CD4-positive, alpha-beta T cell treated with Interleukin-12 subunit alpha and Interleukin-12 subunit beta, for 1 hour (primary cell): ENCODE measurements at places on chromosomes 4 and X.

DNA sequence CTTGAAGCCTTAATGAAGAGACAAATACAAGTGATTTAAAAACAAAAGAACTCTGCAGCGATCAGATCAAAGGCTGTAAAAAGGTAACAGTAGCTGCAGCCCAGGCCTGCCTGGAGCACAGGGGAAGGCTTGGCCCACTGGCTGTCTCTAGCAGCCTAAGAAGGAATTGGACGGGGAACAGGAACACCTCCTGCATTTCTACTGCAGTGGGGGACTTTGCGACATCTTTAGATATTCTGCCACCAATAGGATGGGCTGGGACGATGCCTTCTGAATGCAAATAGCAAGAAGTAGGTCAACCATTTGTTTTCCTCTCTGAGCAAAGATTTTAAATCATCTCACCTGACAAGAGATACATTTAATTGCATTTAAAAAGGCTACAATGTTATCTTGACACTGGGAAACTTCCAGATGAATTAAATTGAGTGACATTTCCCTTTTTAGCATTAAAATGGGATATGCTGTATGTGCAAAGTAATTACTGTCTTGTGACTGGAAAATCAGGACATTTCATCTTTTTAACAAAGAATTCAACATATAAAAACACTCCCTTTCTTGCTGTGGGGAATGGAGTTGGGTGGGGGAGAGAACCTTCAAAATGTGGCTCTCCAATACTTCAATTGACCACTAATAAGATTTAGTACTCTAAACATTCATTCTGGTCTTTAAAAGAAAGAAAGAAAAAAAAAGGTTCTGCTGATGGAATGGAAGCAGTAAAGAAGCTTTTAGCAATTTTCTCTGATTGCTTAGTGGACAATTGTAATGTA lies 70.0 kb downstream of the NYX start:
- no peak for DNase-seq

DNA sequence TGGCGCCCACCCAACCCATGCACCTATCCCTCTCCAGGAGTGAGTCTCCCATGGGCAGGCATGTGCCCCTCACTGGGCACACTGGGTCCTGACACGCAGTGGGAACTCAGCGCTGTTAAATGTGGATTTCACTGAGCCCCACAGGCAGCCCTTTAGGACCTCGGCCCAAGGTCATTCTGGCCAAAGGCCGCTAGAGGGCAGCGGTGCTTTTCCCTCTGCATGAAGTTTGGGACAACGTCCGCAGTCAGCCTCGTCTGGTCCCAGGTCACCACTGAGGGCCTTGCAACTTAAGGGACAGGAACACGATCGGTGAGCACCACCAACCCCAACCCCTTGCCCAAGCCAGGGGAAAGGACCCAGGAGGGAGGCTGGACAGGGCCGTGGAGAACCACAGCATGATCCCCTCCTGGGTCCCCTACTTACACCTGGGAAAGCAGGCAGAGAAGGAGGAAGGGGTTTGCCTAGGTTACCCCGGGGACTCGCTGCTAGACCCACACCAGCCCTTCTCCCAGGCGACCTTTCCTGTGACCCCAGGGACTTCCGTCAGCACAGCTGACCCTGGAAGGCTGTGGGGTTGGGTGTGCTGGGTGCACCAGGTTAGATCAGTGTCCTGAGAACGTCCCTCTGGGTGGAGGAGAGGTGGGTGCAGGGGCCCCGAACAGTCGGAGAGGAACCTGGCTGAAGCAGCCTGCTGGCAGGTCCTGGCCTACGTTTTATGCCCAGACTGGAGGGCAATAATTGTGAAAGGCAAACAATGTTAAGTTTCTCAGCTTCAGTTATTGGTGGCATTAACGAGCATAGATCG lies 24.0 kb downstream of the CYTL1 start:
- peak; percentile 20 for DNase-seq

GRCh38 chrX:63350465-63350877 lies 661 bp downstream of the SPIN4 start:
- peak; percentile 11 for DNase-seq

DNA sequence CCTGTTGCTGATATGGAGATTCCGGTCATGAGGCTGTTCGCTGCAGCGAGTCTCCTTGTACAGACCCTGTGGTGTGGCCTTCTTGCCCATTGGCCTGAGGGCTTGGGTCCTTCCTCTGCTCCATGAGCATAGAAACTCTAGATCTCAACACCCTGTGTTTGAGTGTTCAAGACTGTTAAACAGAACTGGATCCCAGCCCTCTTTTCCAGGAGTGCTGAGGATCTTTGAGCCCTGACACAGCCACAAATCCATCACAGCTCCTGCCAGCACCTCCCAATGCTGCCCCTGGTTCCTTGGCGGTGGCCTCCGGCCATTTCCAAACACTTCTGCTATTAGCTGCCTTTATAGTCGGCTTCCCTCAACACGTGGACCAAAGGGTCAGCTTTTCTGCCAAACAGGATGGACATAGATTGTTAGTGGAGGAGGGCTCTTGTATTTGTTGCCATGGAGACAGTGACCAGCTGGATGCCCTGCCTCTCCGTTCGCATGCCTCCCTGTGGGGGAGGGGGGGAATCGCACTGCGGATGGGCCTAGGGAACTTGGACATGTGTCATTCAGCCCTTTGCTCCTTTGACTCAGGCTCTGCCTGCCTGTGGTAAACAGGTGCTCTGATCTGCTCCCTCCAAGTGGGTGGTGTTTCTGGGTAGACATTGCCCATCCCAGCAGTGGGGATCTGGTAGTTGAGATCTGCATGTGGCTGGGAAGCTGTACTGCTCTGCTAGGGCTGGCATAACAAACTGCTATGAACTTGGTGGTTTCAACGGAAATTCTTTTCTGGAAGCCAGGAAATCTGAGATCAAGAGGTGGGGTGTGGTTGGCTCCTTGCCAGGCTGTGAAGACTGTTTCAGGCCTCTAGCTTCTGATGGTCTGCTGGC lies 6.9 kb upstream of the WDR1 start:
- no peak for DNase-seq

- no peak for DNase-seq
These were observed 250.5 kb downstream of the TLL1 start for GRCh38 chr4:166123546-166123945.

GRCh38 chrX:15815779-15816437 lies 25.6 kb downstream of the ZRSR2 start:
- peak; percentile 30 for DNase-seq

DNA sequence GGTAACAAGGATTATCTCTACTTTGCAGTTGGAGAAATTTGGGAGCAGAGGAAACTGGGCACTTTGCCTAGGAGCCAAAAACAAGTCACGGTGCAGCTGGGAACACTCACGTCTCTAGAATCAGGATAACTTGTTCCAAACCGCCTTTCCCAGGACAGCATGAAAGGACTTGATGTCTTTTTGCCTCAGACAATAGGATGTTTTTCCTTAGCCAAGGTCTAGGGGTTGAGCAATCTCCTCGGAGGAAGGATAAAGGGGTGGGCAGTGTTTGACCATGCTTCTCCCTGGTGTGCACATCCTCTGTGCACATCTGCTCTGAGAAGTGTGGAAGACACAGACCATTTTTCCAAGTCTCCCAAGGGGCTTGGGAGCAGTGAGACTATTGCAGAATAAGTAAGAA lies 1.7 kb upstream of the SPARCL1 start:
- DNase-seq = no peak

GRCh38 chr4:128347175-128347868 lies 59.7 kb upstream of the PGRMC2 start:
- DNase-seq = no peak

- no peak for DNase-seq
These were observed 543.5 kb downstream of the GABRG1 start for GRCh38 chr4:45580334-45580733.

DNA sequence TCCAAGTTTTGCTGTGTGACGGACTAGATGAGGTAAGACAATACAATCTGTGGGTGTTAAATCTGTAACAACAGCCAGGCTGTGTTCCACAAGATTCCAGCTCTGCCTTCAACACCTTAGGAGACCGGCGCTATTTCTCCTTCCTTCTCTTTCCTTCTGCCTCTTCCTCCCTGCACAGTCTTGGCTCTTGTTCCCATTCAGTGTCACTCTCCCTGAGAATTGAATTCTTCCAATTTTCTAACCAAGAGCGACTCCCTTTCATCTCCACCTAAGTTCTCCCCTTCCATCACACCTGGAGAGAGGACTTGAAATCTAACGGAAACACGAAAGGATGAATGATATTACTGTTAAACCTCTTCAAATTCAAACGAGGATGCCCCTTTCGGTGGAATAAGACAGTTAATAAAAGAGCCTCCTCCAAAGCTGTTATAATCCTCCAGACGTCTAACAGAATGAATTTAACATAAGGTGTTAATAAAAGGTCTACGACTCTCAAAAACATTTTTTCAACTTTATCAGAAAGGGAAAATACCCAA lies 2.7 kb downstream of the EPHA5 start:
- DNase-seq = no peak

- DNase-seq = no peak
These were observed 214.7 kb downstream of the QDPR start for GRCh38 chr4:17296921-17297890.

DNA sequence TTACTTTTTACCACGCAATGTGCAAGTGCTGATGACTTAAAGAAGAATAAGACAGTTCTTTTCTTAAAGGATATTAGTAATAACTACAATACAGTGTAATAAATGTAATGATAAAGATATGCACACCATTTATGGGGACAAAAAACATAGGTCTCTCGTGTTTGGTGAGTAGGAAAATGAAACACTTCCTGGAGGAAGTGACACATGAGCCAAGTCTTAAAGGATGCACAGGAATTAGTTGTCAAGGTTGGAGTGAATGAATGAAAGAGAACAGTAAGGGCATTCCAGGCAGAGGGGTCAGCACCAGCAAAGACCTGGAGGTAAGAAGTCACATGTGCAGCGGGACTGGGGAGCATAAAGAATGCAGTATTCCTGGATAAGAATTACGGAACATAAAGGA lies 112.7 kb downstream of the SH3RF1 start:
- no peak for DNase-seq

GRCh38 chrX:135410861-135411627 lies 10.7 kb upstream of the SMIM10L2A start:
- no peak for DNase-seq

- DNase-seq = no peak
These were observed 33.3 kb upstream of the CXCL6 start for GRCh38 chr4:73803213-73803612.

DNA sequence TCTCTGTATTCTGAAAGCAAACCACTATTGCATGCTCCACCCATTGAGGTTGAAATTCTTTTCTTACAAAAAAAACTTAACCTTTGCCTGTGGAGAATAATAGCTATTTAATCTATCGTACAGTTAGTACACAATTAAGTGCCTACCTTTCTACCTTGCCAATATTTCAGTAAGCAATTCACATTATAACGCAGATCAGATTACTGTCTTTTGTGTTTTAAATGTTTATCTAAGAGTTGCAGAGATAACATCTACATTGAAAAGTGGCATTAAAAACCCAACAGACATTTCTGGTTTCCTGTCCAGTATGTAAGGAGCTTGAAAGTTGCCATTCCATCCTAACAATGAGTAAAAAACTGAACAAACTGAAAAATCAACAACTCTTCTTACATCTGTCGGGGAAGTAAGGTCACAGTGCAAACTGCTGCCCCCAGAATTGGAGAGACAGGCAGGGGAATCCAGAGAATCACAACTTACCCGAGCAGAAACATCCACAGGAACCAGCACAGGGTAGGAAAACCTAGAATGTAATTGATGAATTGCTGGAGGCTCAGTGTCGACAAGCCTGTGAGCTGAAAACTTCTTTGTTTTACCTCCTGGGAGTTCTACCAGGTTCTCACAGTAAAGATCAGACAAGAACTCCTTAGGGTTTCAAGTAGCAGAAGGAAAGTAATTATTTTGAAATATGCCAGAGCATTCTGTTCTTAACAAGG lies 27.3 kb upstream of the ACSL4 start:
- DNase-seq = no peak

DNA sequence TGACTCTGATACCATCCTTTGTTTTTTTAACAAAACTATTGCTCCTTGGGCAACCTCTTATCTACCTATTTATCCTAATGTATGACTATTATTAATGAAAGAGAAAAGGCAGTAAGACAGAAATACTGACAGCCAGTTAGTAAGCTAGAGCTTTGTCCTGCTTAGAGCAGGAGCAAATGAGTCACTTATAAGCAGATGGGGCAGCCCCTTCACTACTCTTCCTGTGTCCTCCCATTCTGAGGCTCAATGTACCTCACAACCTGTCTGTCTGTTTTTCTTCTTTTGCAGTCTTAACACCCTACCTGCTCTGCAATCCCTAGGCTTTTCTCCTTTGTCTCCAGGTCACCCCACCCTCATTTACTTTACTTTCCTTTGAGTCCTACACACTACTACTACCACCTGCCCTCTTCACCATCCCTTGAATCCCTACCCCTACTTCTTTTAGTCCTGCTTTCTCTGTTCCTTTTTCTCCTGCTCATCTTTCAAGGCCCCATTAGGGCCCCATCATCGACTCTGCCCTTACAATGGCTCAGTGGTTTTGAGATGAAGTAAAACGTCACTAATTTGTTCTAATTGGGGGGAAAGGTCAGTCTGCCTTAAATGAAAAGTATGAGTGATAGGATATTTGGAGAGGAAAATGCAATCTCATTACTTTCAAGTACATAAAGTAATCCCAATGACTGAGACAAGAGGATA lies 294.3 kb downstream of the GUCY2F start:
- no peak for DNase-seq

GRCh38 chr4:37889849-37890800 lies 759 bp upstream of the TBC1D1 start:
- DNase-seq = peak; percentile 37

DNA sequence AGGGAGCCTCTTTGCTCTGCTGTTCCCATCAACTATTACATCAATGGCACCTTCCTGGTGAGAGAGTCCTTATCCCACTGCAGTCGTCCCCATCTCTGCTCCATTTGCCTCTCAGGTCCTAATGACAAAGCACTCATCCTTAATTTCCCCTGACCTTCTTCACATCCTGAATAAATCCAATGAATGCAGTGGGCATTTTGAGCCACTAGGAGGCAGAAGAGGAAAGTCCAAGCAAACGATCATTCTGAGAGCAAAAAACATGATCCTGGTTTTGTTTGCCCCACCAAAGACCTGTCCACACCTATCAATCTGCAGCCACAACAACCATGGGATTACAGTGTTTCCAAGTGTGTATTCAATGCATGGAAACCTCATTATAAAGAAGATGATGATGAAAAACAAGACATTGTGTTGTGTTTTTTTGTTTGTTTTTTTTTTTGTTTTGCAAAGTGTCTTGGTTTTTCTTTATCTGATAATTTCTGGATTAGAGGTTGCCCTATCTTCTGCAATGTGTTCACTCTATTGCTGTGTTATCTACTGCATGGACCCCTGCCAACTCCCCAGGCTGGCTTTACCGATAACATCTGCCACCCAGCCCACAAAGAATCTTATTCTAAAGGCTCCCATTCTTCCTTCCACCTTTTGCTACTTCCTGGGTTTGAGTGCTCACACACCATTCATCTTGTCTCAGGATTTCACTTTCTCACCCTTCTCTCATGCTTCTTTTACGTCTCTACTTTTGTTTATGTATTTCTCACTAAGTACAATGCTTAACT lies 207.2 kb downstream of the NLGN4X start:
- peak; percentile 0 for DNase-seq

DNA sequence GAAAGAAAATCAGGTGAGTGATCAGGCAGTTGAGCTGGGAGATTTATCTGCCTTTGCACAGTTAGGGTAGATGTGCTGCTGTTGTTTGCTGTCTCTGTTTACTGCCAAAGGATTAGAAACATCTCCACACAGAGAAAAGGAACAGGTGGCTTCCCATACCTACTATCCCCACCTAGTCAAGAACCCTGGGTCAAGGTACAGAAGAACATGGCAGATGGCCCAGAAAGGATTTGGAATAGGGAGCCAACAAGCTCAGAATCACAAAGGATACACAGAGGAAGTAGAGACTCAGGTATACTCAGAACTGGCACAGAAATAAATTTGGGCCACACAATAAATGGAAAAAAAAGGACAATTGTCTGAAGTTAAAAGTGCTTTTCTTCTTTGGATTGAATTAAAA lies 64.3 kb downstream of the TIGD2 start:
- DNase-seq = no peak
